Adrenal gland (tissue), 19 donors: ENCODE measurements at places on chromosomes 13 and 19.

GRCh38 chr13:37069597-37070103, 10.2 kb upstream of the SUPT20H start:
- DNase-seq, result no peak

DNA sequence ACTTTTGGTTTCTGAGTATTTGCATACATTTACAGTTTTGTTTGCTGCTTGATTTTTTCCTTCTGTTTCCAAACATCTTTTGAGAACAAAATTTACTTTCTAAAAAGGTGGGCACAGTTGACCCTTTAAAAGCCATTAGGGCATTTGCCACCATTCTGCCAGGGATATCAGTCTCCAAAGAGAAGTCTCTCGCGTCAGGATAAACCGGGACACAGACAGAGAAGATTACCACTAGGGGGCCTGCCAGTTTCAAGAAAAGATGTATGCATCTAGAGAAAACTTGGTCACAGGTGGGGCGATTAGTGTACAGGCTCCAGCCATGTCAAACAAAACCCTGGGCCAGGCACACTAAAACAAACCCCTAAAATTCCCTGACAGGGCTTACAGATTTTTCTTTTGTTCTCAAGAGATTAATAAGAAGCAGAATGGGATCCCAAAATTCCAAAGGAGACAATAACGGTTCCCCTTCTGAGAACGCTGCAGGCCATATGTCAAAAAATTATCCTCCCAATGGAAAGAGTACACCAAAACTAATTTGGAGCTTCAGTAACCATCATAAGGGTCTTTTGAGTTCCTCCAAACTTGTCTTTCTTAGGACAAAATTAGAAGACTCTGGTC, 10.7 kb upstream of the PABPC3 start:
- peak; percentile 56 for DNase-seq

- DNase-seq, result no peak
Measured at GRCh38 chr19:1290703-1291651, 5.3 kb downstream of the EFNA2 start.

DNA sequence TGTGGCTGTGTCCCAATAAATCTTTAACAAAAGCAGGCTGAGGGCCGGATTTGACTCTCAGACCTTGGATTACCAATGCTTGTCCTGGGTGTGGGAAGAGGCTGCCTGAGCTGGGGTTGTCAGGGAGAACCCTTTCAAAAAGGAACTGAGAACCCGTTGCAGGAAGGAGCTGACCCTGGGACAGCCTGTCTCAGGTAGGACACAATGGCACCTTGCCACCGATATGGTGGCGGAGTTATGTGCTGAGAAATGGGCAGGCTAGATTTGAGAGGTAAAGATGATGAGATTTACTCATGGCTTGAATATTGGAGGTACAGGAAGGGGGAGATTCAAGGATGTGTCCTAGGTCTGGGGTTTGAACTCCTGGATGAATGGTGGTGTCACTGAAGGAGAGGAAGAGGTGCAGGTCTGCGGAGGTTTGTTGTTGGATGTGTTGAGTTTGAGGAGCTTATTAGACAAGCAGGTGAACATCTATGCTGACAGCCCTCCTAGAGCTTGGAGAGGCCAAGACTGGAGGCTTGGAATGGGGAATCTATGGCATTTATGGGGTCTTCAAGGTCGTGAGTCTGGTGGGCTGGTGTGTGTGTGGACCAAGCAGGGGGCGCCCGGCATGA, 7.2 kb downstream of the PLEKHF1 start:
- no peak for DNase-seq

DNA sequence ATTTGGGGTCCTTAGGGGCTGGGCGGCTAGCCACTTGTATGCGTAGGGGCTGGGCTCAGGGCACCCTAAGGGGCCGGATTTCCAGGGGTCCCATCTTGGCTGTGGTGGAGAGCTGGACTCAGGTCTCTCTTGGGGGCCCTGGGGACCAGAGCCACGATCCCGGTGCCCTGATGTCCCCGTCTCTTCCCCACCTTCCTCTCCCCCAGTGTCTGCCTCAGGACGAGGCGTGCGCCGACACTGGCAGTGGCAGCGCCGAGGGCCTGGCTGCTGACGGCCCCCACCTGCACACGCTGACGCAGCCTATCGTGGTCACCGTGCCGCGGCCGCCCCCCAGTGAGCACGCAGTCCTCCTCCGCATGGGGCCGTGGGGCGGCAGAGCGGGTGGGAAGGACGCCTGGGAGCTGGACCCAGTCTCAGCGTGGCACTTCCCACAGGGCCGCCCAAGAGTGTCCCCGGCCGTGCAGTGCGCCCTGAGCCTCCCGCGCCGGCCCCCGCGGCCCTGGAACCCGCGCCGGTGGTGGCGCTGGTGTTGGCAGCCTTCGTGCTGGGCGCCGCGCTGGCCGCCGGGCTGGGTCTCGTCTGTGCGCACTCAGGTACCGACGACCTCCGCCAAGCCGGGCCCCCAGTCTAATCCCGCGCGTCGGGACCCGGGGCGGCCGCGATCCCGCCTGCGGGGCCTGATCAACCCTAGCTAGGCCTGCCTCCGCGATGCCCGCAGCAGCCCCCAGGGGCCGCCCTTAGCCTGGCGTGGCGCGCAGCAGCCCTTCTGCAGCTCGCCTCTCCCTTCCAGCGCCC, 2.7 kb upstream of the SNAPC2 start:
- DNase-seq, result no peak

- DNase-seq, result no peak
Measured at GRCh38 chr13:37047032-37047431, 12.5 kb downstream of the SUPT20H start.

GRCh38 chr19:33819880-33820781, 23.5 kb downstream of the KCTD15 start:
- DNase-seq, result peak; percentile 54

- no peak for DNase-seq
Measured at GRCh38 chr19:12913851-12914690, 5.0 kb downstream of the SYCE2 start.

GRCh38 chr19:621819-622218, 11.5 kb downstream of the POLRMT start:
- no peak for DNase-seq

- peak; percentile 49 for DNase-seq
Measured at GRCh38 chr13:25037057-25037813, 58.7 kb upstream of the PABPC3 start.

- DNase-seq, result no peak
Measured at GRCh38 chr13:110324026-110324749, 17.1 kb downstream of the COL4A2 start.
